NCI-H1694 treated with DMSO at 0.1 percent for 48 hours (cell line): ENCODE measurements at places on chromosomes 1 and 21.

DNA sequence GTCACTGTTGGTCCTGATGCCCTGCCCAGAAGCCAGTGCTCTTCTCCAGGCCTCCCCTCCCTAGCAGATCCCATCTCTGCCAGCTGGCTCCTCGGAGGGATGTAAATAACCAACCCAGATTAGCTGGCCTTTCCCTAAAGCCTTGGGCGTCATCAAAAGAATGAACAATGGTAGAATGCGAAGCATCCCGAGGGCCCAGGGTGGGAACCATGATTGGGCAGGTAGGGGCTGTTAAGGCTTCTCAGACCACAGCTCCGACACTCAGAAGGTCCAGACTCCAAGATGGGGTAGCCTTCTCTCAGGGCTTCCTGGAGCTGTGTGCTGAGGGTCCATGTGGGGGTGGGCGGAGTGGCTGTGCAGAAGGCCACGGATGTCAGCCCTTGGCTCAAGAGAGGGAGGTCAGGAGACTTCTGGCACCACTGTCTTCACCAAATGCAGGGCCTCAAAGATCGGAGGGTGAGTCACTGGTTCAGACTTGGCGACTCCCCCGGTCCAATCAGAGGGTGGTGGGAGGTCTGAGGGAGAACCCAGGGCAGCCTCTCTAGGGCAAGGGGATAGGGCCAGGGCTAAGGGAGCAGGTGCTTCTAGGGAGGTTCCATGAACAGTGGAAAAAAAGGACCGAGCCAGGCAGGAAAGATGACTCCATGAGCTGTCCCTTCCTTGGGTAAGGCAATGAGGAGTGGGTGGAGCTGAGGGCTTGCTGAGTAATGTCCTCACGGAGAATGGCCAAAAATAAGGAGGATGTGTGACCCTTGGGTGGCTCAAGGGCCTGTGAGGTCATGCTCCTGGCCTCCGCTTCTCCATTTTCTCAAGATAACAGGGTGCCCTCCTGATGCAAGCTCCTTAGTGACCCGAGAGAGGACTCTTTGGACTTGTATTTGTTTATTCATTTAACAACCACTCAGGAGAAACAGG lies 58.4 kb upstream of the EPS8L3 start:
- DNase-seq, result no peak

GRCh38 chr1:2812939-2813653 lies 11.6 kb upstream of the TTC34 start:
- DNase-seq, result no peak

- DNase-seq, result no peak
These were observed 14.7 kb downstream of the TMEM53 start for GRCh38 chr1:44659566-44659965.

DNA sequence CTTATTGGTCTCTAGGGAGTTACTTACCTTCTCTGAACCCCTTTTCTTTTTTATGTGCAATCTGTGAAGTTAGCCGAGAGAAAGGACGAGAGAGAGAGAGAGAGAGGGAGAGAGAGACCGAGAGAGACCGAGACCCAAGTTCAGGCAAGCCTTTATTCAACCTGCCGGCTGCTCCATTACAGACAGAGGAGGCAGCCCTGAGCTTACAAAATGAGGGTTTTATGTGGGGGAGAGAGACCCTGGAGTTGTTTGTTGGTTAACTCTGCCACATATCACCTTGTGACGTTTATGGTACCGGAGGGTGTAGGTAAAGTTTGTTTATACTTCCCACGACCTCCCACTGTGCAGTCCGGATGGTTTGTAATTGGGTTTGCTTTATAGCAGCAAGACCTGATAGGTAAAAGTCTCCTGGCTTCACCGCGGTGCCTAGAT lies 1.5 kb upstream of the MCOLN3 start:
- DNase-seq, result no peak

DNA sequence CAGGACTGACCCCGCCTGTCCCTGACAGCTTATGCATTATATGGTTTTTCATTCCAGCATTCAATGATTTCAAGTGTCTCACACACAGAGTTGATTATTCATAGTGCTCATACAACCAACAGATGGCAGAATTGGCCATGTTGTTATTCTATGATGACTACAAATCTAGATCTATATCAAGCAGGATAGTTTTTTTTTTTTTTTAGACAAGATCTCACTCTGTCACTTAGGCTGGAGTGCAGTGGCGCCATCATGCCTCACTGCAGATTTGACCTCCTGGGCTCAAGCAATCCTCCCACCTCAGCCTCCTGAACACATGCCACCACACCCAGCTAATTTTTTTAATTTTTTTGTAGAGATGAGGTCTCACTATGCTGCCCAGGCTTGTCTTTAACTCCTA lies 40.1 kb upstream of the LRRC8D start:
- DNase-seq, result peak; percentile 54

GRCh38 chr1:3312898-3313575 lies 141.4 kb upstream of the ARHGEF16 start:
- no peak for DNase-seq
